ENCODE measurements at places on chromosomes 3 and 15.

DNA sequence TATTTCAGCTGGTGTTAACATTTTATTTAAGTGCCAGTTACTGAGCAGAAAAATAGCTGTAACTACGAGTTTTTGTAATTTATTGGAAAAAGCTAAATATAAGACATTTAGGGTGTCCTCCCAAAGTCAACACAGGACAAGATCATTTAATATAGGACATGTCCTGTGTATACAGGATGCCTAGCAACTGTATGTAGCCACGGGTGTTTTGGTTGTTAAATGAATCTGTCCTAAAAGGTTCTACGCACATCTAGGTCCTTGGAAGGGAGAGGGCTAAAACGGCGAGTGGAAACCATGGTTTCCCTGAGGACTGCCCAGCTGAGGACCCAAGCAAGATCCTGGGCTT, 565 bp upstream of the ZNF621 start:
- DNase-seq = no peak

GRCh38 chr3:153856932-153857331, 264.3 kb upstream of the ARHGEF26 start:
- DNase-seq = no peak

GRCh38 chr3:122298239-122298638, 26.8 kb upstream of the CSTA start:
- no peak for DNase-seq

DNA sequence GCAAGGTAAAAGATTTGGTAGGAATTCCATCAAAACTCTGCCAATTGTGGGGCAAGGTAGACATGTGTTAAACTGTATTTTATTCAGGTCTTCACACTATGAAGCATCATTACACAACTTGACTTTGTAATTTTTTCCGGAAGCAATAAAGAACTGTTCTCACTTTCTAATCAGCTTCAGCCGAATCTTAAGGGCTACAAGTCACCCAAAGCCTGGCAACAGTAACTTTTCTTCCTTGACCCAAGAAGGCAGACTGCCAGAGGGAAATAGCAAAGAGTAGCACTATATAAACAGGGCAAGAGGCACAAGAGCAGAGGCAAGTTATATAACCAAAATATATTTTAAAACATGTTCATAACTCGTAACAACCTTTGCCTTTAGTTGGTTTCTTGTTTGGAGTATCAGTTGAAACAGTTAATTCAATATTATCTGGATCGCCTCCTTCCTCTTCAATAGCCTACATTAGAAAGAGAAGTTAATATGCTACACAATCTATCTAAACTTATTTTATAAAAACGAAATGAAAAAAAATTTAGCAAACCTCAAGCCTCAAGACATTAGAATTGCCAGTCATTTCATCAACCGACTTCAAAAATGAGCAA, 1.4 kb downstream of the SLTM start:
- no peak for DNase-seq

DNA sequence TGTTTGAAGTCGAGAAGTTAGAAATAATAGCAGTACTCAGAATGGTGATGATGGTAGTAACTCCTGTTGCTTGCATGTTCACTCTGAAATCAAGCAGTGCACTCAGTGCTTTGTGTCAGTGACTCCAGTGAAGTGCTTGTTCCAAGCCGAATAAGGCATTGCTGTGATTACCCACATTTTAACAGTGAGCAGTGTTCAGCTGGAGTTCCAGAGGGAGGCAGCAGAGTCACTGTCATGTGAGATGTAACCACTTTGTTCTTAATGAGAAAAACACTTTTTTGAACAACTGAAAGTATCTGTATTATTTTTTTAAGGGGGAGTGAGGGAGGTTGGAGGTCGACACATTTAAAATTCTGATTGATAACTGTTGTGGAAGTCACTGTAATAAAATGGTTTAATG, 3.7 kb downstream of the MDFIC2 start:
- DNase-seq = no peak

DNA sequence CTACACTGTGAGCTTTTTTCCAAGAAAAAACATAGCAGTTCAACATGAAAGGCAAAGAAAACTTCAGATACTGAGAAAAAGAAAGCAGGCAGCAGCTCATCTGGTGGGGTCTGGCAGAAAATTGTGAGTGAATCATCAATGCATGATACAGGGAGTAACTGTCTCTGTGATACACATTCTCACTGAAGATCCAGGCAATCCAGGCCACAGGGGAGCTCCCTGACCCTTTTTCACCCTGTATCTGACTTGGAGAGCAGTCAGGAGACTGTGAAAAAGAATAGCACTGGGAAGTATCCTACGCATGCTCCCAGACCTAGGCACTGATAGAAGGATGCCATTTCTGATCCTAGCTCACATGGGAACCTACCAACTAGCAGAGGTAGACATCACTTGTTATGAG, 269.8 kb downstream of the MBNL1 start:
- DNase-seq = no peak

GRCh38 chr3:115834068-115834467, 210.8 kb downstream of the GAP43 start:
- DNase-seq = no peak

DNA sequence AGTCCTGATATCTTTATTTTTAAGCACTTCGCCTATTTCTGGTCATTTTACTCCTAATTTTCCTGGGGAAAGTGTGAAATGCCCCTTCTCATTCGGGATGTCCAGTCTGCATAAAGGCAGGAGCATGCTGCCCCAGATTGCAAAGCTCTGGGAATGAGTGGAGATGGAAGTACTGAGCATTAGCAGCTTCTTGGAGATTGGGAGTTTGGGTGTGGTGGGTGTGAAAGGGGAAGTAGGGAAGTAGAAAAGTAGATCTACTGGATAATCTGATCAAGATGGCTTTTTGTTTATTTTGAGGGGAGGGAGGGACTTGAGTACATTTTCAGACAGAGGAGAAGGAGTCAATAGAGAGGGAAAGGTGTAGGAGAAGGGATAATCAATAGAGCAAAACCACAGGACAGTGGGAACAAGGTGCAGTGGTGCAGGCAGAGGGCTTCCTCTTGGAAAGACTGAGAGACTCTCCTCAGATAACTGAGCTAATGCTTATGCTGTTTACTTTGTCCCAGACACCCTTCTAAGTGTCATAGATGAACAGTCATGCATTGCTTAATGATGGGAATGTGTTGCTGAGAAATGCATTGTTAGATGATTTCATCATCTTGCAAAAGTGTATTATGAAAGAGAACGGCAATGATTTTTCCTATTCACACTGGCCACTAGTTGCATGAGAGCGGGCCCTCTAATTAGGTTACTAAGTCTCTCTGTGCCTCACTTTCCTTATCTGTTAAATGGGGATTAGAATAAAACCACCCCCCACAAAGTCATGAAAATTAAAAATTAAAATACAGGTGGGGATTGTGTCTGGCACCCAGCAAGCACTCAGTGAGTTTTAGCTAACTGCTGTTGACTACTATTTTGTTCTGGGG, 45.5 kb downstream of the PHLDB2 start:
- no peak for DNase-seq

GRCh38 chr15:62997441-62997840, 45.1 kb upstream of the TPM1 start:
- DNase-seq = no peak

GRCh38 chr15:81749716-81750375, 296.0 kb downstream of the MEX3B start:
- DNase-seq = no peak

- no peak for DNase-seq
These were observed 192.4 kb upstream of the IGF1R start for GRCh38 chr15:98455904-98456303.

DNA sequence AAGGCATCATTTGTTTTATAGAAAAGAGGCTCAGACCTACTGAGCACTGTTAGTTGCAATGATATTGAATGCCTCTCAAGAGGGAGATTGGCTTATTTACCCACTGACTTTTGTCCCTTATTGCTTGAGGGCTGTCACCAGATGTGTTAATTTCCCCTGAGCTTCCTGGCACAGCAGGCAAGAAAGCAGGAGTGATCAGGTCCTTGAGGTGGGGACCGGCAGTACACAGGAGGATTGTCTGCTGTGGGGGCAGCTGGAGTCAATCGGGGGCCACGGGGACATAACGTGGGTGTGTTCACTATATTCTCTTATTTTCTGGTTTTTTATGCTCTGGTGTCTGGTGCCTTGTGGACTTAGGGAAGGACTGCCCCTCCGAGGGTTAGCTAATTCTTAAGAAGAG, 44.6 kb downstream of the GASK1A start:
- no peak for DNase-seq

- DNase-seq = no peak
These were observed 198.0 kb downstream of the SV2B start for GRCh38 chr15:91298101-91298500.

- DNase-seq = no peak
These were observed 993 bp upstream of the SIAH2 start for GRCh38 chr3:150763841-150764483.

DNA sequence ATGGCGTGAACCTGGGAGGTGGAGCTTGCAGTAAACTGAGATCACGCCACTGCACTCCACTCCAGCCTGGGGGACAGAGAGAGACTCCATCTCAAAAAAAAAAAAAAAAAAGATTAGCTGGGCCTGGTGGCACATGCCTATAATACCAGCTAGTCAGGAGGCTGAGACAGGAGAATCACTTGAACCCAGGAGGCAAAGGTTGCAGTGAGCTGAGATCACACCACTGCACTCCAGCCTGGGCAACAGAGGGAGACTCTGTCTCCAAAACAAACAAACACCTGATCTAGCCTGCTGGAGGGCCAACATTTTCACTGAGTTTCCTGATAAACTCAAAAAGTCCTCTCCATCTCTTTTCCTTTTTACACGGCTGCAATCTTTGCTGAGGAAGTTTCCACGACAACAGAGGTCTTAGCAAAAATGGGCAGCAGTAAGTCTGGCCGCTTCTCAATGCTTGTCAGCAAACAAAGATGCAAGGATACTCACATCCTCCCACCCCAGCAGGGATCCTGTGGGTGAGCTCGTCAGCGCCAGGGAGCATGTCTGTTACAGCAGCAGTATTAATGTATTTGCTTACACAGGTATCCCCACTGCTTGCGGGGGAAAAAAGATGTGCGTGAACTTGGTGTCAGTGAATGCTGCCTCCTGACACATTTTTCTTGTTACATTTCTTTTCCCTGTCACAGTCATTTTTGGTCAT, 21.0 kb upstream of the CCDC174 start:
- DNase-seq = no peak

DNA sequence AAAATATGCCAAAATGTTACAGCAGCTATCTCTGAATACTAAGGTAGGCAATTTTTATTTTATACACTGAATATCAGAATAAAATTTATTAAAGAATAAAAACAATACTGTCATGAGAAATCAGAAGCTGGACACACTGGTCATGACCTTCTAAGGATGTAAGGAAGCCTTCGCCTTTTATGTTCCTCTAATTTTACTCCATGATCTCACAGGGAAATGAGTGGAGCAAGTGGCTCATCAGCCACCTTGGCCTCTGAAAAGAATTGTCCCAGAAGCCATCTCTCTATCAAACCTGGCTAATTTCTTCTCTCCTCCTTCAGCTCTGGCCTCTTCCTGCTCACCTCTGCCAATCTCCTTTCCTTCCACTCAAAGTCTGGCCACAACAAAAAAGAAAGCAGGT, 48.6 kb downstream of the THRB start:
- DNase-seq = no peak

DNA sequence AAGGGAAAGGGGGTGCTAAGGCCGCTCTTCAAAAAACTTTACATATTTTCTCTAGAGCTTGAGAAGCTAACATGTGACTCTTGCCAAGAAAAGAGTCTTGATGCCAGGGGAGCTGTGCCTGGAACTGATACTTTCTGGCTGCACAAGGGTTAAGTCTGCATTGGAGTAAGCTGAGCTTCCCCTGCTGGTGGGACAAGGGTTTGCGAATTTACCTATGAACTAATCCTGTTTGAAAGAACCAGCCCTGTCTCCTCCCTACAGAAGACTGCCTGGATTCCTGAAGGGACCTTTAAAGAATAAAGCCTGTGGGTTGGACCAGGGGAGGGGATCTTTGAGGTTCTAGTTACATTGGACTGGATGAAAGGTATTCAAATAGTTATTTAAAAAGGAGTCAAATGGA, 58.3 kb upstream of the EPHA3 start:
- no peak for DNase-seq

DNA sequence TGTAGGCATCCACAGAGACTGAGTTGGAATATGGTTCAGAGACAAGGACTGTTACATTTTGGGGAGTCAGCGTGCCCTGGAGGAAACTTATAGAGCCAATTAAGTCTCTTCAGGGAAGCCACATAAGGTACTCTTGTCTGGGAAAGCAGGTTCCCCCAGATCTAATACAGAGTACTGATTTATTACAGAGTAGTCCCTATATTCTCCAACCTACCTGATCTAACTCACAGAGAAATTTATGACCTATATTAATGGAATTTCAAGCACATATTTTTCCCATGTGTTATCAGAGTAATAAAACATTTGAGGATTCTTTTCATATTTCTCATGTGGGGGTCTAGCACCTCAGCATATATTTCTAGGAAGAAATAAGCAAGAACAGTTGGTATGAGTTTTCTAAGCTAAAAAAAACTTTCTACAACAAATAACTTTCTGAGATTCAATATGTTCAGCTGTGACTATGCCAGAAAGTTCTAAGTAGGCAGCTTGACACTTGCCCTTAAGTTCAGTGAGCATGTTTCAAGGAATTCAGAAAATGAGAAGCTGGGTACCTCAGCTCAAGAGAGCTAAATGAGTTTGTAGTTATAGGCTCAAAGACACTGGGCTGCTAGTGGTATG, 75.3 kb upstream of the COL8A1 start:
- no peak for DNase-seq

GRCh38 chr15:78035861-78036476, 41.5 kb downstream of the TBC1D2B start:
- DNase-seq = no peak

DNA sequence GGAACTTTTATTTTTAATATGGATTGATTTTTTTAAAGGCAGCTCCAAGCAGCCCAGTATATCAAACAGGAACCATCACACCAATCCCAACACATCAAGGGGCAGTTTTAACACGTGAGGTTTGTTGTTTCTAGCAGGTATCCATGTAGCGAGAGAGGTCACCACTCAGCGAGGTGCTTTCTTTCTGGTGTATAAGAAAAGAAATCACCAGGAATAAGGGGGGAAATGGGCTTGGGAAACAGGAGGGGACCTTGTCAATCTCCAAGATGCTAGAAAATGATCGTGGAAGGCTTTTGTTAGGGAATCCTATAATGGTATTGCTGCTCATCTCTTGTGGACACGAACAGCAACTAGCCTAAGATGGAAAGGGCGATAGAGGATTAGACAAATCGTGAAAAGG, 402.9 kb upstream of the ATP11B start:
- DNase-seq = no peak

DNA sequence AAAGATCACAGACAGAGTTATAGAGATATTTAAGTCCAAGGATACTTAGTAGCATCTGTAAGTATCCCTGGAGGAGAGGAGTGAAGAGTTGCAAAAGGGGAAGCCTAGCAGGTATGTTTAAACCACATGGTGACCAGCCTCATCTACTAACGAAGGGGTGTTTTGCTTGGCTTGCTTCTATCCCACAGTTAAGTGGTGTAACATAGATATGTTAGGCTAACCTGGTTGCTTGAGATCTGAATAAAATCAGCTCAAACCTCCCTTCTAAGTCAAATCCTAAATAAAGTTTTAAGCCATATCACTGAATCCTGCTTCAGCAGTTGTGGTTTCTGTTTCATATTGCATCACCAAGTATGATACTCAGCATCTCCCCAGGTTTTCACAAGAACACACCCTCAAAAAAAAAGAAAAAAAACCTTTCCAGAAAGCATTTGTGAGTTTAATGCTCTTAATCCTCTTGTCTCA, 880.2 kb downstream of the ROBO1 start:
- no peak for DNase-seq

GRCh38 chr15:39888243-39888642, 31.8 kb downstream of the GPR176 start:
- DNase-seq = no peak

Data from stimulated activated CD8-positive, alpha-beta memory T cell treated with anti-CD3 and anti-CD28 coated beads, Interleukin-4, amount 100 ng/mL, for 1 hour (primary cell).